ENCODE measurements at places on chromosomes 4 and X.

DNA sequence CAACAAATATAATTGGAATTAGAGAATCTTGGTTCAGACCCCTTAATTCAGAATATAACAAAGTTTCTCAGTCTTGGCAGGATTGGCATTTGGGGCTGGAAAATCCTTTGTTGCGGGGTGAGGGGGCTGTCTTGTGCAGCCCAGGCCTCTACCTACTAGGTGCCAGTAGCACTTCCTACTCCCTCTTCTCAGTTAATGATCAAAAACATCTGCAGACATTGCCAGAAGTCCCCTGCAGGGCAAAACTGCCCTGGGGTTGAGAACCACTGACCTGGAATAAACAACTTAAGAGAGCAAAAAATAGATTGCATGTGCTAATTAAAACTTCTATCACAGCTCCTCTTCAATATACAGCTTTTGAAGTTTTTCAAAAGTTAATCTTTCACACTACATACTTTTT, 36.7 kb upstream of the CXorf38 start:
- no peak for DNase-seq

- DNase-seq = no peak
These were observed 87.3 kb upstream of the WDR1 start for GRCh38 chr4:10203851-10204250.

DNA sequence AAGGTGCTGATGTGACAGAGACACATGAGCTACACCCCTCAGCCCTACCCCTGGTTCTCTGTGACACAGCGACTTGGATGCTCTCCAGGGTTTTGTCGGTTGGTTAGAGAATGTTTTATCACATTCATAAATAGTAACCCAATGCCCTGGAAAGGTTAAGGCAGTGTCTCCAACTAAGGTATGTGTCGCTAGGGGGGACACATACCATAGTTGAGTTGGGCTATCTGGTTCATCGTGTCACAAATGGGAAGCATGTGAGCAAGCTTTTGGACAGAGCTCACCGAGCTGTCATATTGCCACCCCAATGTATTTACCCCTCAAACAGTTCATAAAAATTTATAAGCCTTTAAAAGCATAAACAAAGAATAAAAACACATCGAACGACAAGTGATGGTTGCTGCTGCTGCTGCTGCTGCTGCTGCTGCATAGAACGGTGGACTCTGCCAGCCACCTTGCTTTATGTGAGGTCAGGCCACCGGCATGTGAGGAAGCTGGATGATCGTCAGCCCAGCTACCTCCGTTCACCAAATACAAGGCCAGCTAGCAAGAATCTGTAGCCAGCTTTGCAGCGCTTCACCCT, 55.9 kb downstream of the STOX2 start:
- DNase-seq = no peak

DNA sequence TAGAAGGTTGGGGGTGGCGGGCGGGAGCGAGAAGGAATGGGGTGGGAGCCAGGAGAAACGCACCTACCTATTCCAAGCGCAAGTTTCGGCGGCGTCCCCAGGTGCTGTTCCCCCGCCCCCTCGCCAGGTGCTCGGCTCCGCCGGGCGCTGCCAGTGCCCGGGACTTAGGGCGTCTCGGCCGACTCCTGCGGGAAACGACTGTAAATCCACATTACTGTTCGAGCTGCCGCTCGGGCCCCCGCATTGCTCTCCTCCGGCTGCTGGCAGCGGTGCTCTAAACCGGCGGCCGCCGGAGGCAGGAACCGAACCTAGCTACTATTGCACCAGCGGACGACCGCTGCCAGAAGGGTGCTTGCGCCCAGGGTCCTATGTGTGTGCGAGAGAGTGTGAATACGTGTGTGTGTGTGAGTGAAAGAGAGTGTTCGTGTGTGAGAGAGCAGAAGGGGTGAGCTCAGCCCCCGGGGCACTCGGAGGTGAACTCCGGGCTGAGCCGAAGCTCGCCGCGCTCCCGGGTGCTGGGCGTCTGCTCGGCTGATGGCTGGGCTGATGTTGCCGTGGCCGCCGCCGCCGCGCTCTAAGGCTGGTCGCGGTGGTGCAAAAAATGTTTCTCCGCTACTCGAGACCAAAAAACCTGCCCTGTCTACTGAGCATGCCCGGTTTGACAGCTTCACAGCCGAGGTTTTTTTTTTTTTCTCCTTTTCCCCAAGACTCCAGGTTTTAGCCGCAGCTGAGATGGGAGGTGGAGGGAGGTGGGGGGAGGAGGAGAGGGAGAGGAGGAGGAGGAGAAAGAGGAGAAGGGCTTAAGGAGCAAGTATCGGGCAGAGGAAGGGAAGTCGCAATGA, 115.7 kb upstream of the TEX13C start:
- DNase-seq = no peak

DNA sequence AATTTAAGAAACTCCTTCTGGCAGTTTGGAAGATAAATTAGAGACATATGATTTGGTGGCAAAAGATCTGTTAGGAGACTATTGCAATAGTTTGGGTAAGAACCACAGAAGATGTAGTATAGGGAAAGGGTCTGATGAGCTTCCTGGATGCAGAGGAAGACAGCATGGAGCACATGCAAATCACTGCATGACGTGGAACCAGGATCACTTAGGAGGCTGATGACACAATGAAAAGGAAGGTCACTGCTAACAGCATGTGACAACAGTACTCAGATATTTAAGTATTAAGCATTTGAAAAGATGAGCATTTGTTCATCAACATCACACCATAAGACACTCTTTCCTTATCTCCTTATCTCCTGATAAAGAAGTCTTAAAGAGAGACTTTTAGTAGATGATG, 167.8 kb upstream of the LDB2 start:
- no peak for DNase-seq

- DNase-seq = peak; percentile 42
These were observed at the start of gene TSC22D3 for GRCh38 chrX:107775734-107776511. TSC22D3 (minus strand) TSS chrX:107775787; CDS start chrX:107775419, 368 bp downstream.

- no peak for DNase-seq
These were observed 99.8 kb downstream of the AFAP1 start for GRCh38 chr4:7839856-7840255.

GRCh38 chr4:35105486-35105885, 1138.8 kb downstream of the ARAP2 start:
- DNase-seq = no peak

DNA sequence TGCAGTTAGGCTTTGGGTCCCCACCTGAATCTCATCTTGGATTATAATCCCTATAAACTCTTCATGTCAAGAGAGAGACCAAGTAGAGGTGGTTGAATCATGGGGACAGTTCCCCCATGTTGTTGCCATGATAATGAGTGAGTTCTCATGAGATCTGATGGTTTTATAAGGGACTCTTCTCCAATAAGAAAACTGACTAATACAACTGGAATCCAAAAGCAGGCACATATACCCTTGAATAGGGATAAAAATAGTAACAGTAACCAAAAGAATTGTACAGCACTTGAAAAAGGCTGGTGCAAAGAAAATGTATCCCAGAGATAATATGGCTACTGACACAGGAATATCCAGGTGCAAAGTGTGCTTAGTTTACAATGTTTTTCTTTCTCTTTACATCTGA, 351.5 kb upstream of the MAD2L1 start:
- no peak for DNase-seq

GRCh38 chr4:123215536-123215935, 181.1 kb upstream of the SPRY1 start:
- no peak for DNase-seq

- DNase-seq = no peak
These were observed 248.0 kb downstream of the TRIML1 start for GRCh38 chr4:188387179-188387791.

GRCh38 chrX:23879380-23880090, 28.2 kb downstream of the APOO start:
- no peak for DNase-seq

DNA sequence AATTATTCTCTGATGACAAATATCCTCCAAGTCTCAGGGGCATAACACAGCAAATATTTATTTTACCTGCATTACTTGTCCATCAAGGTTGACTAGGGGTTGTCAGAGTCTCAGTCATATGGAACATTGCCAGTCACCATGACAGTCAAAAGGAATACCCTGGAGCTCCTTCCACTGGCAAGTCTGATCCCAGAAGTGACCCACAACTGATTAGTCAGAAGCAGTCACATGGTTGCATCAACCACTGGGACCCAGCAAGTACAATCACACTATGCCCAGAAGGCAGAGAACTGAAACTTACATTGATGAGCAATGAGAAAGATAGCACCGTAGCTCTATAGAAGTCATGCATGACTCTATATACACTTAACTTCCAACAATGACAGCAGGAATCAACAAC, 41.9 kb upstream of the SOD3 start:
- DNase-seq = no peak

DNA sequence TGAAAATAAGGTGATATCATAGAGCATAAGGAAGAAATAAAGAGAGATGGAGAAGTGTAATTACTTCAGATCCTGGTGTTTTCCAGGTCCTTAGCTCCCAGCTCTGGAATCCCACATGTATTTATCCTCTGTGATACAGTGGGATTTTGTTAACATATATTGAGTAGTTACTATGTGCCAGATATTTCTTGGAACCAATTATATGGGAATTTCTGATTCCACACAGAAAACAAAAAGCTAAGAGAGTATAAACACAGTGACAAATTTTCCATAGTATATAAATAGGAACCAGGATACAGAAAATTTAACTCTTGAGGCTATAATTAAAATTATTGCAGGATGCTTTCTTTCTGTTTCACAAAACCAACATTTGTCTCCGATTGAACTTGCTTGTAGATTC, 1067.5 kb downstream of the PCDH7 start:
- DNase-seq = no peak

DNA sequence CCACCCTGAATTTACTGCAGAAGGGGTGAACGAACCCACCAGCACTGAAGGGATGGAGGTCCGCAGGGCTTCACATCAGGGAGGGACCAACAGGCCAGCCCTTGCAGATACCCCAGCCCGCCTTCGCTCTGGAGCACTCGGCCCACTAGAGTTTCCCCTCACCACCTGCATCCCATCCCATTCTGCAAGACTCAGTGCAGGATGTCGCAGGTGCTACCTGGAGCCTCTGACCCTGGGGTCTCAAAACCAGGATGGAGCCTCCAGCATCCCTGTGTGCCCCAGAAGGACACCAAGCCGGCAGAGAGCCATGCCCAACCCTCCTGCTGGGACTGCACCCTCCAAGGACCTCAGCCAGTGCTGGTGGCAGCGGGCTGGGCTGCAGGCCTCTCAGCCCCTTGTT, 57.6 kb upstream of the ADRA2C start:
- no peak for DNase-seq

DNA sequence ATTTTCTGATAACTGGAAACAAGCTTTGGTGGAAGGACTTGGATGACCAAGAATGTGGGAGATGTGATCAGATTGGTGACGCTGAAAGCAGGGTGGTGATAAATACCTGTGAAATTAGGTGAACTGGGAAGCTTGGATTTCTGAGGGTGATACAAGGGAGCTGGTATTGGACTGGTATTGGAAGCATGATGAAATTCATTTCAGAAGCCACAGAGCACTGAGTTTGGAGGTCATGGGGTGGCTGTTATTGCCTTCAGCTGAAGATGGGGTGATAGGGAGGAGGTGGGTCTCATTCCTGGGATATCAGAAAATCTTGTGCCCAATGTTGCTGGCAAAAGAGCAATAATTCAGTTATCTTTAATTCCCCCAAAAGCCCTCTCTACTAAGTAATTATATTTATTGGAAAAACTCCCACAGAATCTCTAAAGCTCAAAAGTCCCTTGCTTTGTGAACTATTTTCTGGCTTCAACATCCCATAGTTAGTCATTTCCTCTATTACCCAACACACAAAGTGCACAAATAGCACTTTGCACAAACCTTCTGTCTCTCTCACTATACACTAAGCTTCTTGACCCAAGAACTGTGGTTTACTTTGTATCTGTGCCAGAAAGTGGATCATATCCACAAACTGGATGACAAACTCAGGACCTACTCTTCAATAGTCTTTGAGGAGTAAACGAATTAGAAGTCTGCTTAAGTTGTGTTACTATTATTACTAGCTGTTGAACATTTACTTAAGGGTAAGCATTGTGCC, 23.1 kb upstream of the CAMK2D start:
- DNase-seq = no peak

GRCh38 chr4:24771241-24771640, 24.1 kb upstream of the SOD3 start:
- no peak for DNase-seq

GRCh38 chr4:173367285-173367684, 3.5 kb upstream of the SAP30 start:
- no peak for DNase-seq

DNA sequence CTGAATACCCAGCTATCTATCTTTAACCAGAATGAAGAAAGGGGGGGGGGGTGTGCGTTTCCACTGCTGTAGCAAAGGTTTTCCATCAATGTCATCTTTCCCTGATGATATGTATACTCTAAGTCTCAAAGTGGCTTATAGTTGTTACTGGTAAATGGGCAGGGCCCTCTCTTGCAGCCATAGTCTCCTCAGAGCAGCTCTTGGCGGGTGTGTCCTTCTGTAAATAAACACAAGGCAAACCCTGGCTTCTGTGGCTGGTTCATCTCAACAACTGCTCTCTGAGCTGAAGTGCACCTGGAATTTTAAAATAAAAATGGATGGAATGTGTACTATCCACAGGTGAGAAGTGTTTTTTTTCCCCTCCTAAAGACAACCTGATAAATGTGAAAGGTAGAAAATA, 57.5 kb upstream of the SCML1 start:
- no peak for DNase-seq

DNA sequence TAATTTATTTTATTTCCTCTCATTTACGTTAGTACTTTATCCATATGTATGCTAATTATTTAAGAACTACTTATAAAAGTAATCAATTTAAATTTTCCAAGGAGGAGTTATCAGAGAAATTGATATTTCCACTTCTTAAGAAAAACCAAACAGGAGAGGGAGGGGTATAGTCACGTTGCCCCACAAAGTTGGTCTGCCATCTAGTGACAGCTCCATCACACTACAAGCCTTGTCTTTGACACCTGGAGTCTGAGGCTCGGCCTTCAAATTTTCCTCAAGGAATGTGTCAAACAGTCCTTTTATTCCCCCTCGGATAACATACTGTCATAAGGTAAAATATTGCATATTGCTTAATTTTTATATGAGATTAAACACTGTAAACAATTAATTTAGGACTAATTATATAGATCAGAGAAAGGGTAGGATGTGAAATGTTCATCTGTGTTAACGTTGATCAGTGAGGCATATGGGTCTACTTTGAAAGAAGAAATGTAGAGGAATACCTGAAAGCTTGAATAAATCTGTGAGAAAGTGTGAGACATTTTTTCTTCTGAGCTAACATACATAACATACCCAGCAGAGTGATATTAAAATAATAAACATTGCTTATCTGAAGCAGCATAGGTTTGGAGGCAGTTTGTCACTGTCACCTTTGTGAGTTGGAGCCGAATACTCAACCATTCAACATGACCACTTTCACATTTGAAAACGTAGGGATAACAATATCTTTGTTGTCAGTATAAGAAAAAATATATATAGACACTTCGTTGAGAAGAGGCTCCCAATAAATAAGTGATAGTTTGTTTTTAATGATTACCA, 114.4 kb downstream of the GLRA3 start:
- no peak for DNase-seq

DNA sequence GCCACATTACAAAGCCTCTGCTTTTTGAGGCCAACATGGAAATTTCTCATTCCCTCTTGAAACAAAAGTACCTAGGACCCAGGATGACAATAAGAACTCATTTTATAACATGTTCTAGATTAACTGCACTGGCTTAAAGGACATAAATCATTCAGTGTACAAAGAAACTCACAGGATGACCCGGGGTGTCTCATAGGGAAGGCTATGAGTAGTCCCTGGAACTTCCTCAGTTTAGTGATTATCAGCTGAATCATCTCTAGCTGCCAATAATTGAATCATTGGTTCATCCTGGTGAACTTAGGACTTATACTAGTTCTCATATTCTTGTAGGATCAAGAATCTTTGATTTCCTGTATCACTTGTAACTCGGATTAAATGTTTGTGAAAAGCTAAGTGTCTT, 95.8 kb upstream of the WDR1 start:
- DNase-seq = no peak

Data from activated CD4-positive, alpha-beta T cell treated with anti-CD3 and anti-CD28 coated beads for 4 hours (primary cell).